ENCODE measurements at places on chromosomes 11 and 22. TPM values are rescaled to one million over a fixed set of nuclear protein-coding genes. Genes with fewer than 3 reads are reported as not detected.

NAALADL1 gene
- polyA plus RNA-seq, result 8.9 TPM

DBX1 gene
- polyA plus RNA-seq, result not detected

CCDC34 gene
- 29.4 TPM for polyA plus RNA-seq

DNA sequence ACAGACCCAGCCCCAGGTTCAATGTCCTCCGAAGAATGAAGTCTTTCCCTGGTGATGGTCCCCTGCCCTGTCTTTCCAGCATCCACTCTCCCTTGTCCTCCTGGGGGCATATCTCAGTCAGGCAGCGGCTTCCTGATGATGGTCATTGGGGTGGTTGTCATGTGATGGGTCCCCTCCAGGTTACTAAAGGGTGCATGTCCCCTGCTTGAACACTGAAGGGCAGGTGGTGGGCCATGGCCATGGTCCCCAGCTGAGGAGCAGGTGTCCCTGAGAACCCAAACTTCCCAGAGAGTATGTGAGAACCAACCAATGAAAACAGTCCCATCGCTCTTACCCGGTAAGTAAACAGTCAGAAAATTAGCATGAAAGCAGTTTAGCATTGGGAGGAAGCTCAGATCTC lies 14.1 kb downstream of the APOL1 start:
- H3K36me3 ChIP-seq, result peaks cover 3% of the 10 kb centered on the region
- no peak overlapping the region for H3K4me3 ChIP-seq
- no peak for DNase-seq
- H3K4me1 ChIP-seq, result no peaks in the 10 kb centered on the region
- no peaks in the 10 kb centered on the region for H3K27me3 ChIP-seq

DNA sequence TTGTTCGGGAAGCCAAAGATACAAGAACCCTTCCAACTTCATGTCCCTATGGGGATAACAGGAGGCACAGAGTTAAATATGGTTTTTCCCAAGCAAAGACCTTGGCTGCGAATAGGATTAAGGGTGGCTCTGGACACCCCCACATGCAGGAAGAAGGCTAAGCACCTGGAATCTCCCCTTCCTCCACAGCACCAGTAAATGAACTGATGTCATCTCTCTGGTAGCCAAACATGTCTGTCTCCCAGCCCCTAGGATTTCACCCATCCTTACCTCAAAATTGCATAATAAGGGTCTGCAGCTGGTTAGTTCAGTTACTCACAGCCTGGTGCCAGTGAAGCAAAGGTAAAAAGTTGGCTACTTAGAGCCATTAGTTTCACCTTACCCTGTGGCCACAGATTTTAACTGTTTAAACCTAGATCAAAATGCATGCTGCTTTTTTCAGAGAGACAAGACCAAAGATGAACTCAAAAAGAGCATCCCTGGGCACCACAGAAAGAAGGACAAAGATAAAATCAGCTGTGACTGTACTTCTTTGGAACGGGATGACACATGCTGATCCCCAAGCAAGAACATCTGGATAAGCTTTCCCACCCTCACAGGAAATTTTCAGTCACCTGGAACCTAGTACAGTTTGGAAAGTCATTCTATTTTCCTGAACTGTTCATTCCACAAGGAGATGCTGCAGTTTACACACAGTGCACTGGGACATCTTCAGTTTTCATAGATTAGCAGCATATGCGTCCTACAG lies 77.2 kb upstream of the AKIP1 start:
- no peak for DNase-seq
- H3K4me1 ChIP-seq, result no peaks in the 10 kb centered on the region
- no peak overlapping the region for H3K4me3 ChIP-seq
- H3K27me3 ChIP-seq, result no peaks in the 10 kb centered on the region
- H3K27ac ChIP-seq, result no peak overlapping the region

DNA sequence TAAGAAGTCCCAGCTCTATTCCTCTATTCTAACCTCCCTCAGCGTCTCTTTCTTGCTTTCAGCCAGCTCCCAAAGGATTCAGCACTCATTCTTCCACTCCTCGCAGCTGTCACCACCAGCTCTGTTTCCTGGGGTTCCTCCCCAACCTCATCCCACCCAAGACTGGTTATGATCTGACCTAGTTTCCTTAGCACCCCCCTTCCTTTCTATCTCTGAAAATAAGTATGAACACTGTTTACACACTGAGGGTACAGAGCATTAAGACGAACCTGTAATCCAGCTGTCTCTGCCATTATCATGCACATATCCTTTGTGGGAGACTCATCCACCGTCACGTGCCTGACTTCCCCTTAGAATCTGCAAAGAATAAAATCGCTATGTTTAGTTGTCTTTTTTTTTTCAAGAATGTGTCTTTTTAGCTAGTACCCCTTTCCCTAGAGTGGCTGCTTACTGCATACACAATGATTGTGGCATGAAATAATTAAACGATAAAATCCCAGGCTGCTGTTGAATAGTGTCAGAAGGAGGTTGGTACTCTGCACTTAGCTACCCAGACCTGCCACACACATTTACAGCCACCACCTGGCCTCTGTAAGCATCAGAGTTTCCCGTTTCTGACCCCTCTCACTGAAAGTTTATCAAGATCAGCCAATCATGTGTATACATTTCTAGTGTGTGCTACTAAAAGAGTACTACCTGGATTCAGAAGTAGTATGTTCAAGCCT lies 26.9 kb upstream of the CSTF3 start:
- peak; percentile 62 for DNase-seq
- no peaks in the 10 kb centered on the region for H3K27me3 ChIP-seq
- no peaks in the 10 kb centered on the region for H3K36me3 ChIP-seq
- H3K4me3 ChIP-seq, result no peak overlapping the region
- H3K4me1 ChIP-seq, result peaks cover 9% of the 10 kb centered on the region

- H3K27me3 ChIP-seq, result no peaks in the 10 kb centered on the region
- no peaks in the 10 kb centered on the region for H3K36me3 ChIP-seq
- H3K4me1 ChIP-seq, result no peaks in the 10 kb centered on the region
- no peak for DNase-seq
- H3K4me3 ChIP-seq, result no peak overlapping the region
Observed at GRCh38 chr11:76424379-76424778, 20.4 kb upstream of the EMSY start.
